ENCODE measurements at places on chromosomes 11 and 22.

DNA sequence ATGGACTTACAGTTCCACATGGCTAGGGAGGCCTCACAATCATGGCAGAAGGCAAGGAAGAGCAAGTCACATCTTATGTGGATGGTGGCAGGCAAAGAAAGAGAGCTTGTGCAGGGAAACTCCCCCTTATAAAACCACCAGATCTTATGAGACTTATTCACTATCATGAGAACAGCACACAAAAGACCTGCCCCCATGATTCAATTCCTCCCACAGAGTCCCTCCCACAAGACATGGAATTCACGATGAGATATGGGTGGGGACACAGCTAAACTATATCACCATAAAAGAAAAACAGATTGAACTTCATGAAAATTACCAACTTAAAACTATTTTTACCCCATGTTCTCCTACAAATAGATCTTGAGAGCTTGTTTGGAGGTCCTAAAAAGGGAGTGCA lies 19.6 kb downstream of the ENTHD1 start:
- DNase-seq = peak; percentile 29

DNA sequence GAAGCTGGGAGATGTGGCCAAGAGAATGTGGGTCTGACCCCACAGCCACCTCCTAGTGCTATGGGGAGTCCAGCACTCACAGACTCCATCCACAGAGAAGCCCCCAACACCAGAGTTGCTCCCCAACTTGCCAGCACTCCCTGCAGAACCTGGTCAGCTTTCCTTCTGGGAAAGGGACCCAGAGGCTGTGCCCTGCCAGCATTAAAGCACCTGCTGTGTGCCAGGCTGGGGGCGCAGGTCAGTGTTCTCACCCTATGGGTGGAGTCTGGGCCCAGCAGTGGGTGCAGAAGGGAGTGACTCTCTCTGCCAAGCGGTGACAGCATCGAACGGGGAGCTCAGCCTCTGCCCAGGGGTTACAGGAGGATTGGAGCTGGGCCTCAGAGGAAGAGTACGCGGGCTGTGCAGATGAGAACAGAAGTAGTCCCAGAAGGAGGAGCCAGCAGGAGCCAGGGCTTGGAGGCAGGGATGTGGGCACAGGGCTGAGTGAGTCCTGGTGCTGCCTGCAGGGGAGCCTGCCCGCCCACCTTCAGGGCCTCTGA lies 114.4 kb downstream of the MPPED1 start:
- DNase-seq = no peak

GRCh38 chr22:38218661-38219622 lies 17.1 kb downstream of the MAFF start:
- peak; percentile 56 for DNase-seq

DNA sequence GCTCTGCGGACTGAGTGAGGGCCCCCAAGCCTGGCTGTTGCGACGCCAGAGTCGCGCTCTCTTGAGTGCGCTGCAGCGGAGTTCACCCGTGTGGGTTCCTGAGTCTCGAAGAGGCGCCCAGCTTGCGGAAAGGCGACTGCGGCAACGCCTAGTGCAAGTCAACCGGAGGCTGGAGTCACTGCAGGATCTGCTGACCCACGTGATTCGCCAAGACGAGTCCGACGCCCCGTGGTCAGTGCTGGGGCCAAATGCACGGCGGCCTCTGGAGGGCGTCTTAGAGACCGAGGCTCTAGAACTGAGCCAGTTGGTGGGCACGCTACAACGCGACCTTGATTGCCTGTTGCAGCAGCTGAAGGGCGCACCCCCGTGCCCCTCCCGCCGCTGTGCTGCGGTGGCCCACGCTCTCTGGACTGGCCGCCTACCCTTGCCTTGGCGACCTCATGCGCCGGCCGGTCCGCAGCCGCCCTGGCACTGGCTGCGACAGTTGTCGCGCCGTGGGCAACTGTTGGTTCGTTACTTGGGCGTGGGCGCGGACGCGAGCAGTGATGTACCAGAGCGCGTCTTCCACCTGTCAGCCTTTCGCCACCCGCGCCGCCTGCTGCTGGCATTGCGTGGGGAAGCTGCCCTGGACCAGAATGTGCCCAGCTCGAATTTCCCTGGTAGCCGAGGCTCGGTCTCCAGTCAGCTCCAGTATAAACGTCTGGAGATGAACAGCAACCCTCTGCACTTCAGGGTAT lies 32.6 kb downstream of the RRP8 start:
- no peak for DNase-seq

GRCh38 chr11:124865181-124865901 lies at the start of gene ROBO3:
Gene ROBO3, plus strand, starts transcription at chr11:124865432. Its CDS starts 146 bp downstream, at chr11:124865578.
- no peak for DNase-seq

GRCh38 chr11:74535371-74536160 lies 42.0 kb upstream of the LIPT2 start:
- DNase-seq = no peak

GRCh38 chr11:66119348-66120133 lies 49.5 kb downstream of the PACS1 start:
- no peak for DNase-seq

Data from stimulated activated CD4-positive, alpha-beta T cell treated with anti-CD3 and anti-CD28 coated beads, Interleukin-4, amount 100 ng/mL, for 24 hours (primary cell).